Stimulated activated CD4-positive, alpha-beta T cell treated with anti-CD3 and anti-CD28 coated beads, Interleukin-4, amount 100 ng/mL, for 48 hours (primary cell): ENCODE measurements at places on chromosomes 2 and 18.

DNA sequence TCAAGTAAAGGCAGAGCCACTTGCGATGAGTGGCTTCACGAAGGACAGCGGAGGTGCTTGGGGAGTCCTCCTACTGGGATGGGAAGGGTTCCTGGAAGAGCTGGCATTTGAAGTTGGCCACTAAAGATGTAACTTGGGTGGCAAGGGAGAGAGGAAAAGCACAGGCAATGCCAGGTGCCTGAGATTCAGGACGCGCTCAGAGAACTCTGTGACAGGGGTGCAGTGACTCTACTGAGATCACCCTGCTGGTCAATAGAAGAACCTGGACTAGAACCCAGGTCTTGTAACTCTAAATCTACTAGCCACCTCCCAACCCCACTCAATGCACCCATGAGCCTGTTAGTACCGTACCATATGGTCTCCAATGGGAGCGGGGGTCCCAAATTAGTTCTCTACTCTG is 5.4 kb upstream of the GRHL1 start:
- DNase-seq, result no peak

- DNase-seq, result no peak
Observed at GRCh38 chr2:58447586-58447985, 206.5 kb upstream of the FANCL start.

DNA sequence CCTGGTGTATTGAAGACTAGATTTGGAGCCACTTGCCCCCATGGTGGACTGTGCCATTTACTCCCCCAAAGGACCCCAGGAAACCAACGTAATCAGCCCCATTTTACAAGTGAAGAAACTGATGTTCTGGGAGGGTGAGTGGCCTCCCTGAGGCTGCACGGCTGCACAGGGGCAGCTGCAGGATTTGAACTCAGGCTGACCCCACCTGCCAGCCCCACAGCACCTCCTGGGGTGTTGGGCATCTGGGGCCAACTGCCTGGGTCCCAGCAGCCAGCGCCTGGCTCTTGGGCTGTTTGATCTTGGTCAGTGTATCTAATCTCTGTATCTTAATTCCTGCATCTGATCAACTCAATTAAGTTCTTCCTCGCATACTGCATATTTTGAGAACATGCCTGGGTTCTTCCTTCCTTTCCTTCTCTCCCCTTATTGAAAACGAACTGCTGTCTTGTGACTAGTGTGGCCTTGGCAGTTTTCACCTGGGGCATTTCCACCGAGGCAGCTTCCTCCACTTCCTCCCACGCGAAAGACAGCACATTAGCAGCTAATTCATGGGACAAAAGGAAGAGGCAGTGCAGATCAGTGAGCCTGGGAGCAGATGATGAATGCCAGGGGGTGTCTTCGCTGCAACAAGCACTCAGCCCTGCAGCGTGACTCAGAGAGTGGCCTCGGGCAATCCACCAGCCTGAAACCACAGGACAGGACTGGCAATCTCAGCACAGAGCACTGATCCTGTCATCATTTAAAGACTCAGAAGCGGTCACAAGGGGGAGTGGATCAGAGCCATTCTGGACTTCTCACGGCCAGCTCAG is 184.1 kb upstream of the RAB12 start:
- no peak for DNase-seq

- DNase-seq, result no peak
Observed at GRCh38 chr2:169065864-169066517, 3.4 kb upstream of the DHRS9 start.

DNA sequence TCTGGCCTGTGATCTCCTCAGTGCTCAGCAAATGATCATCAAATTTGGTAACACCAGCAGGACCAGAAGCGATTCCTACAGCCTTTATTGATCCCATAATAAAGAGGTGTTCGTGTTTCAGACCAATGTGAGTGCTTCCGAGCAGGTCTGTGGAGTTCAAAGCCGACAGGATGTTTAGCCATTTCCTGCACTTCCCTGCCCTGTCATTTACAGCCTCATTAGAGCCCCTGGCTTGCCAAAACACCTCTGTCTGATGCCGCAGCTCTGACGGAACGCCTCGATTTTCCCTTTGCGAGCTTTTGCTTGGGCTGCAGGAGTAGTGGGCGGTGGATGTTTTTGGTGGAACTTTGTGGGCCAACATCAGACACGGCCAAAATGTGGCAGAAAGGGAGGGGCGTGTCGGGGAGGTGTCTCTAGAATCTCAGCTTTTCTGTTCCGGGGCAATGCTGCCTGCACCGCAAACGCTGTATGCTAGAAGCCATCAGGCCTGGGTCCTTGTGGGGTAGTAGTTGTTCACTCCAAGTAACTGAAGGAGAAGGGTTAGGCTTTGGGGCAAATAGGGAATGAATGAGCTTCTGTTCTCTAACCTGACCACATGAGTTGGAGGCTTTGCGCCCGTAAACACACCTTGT is 26.1 kb upstream of the INHBB start:
- DNase-seq, result no peak

GRCh38 chr18:74540652-74541421 is 6.5 kb downstream of the CNDP1 start:
- DNase-seq, result no peak

- DNase-seq, result no peak
Observed at GRCh38 chr2:219445220-219445640, 10.6 kb downstream of the SPEG start.

DNA sequence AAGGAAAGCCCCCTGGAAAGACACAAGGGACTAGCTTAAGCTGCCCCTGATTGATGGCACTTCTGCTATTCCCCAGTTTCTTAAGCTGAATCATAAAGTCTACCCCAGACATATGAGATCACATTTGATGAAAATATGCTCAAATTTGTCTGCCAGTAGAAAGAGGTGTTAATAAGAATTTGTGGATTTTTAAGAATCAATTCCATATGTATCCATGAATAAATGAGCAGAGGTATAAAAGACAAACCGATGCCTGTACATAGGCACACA is 119.9 kb downstream of the CCBE1 start:
- DNase-seq, result no peak

- DNase-seq, result no peak
Observed at GRCh38 chr2:209821806-209822205, 50.2 kb downstream of the UNC80 start.

GRCh38 chr2:187594801-187595200 is 40.6 kb upstream of the TFPI start:
- DNase-seq, result no peak

DNA sequence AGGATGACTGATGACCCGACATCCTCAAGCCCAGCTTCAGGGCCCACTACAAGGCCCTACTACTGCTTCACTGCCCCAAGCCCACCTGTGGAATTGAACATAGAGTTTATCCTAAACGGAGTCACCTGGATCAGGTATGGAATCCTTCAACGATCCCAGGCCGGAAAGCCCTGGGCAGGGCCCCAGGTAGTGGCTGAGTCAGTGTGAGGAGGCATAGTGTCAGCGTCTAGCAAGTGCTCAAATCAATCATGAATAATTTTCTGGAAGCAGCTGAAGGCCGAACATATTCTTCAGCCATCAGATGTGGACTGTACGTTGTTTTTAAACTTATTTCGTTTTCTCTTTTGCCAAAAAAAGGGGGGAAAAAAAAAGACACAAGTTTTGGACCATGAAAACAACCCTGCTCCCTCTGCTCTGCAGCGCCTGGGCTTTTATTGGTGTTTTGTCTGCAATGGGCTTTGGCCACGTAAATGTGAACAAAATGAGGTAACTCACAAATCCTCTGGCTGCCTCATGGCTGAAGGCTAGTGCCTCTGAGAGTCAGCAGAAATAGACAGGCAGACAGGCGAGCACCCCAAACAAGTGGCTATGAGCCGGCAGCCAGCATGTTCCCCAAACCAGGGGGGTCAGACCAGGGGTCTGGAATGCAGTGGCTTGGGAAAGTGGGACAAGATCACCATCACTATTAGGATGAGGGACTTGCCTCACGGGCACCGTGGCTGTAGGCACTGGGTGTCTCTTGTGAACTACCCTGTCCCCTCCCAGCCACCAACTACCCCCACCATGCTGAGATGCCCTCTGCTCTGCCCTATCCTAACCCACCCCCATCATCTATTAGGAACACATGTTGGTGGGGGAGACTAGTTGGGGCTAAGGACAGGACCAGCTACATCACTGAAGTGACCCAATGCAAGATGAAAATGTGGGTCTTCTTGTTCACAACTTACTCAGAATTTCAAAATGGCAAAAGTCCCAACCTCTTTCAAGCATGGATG is 51.4 kb downstream of the TTC32 start:
- DNase-seq, result no peak

DNA sequence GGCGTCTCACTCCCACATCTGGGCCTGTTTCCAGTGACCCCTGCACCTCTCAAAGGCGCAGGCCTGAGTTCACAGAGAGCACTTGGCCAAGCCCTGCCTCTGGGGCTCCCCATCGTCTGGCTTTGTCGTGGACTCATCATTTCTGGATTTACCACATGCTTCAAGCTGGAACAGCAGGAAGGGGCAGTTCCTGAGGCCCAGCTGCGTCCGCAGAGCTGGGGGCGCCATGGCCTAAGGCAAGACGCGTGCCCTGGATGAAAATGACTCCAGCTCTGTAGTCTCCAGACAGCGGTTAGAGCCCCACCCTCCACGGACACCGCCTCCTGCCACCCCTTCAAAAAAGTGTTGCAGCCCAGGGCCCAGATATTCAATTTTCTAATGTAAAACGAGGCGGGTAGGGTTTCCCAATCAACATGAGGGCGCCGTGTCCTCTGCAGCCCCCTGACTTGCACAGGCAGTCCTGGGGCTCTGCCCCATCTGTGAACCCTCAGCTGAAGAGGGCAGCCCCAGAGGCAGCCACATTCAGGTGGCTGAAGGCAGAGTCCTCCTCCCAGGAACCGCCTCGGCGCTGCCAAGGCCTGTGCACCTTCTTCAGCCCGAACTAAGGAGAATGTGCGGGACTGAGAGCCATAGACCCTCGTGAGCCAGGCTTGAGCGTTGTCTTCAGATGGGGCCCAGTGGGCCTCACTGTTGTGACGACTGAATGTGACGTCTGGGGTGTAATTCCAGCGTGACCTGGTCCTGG is 85.5 kb downstream of the NFATC1 start:
- no peak for DNase-seq

DNA sequence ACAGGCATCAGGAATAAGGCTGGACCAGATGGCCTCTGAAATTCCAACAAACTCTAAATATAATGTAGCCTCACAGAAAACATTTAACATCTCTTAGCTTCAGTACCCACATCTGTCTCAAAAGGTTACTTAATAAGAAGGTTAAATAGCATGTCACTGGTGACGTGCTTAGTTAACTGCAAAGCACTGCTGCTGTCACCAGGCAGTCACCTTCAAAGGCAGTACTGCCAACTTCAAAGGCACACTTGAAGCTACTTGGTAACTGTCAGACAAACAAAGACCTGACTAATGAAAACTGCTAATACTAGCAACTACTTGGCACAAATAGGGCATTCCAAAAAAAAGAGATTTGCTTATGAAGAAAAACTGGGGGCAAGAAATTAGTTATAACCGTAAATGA is 36.2 kb downstream of the EPG5 start:
- DNase-seq, result no peak

GRCh38 chr18:22165049-22165602 is 4.3 kb upstream of the GATA6 start:
- DNase-seq, result no peak

GRCh38 chr18:10951631-10952544 is 197.5 kb downstream of the PIEZO2 start:
- DNase-seq, result no peak

- DNase-seq, result no peak
Observed at GRCh38 chr2:152344579-152345195, 9.7 kb downstream of the FMNL2 start.

- DNase-seq, result no peak
Observed at GRCh38 chr2:25418944-25419677, 77.4 kb upstream of the DNMT3A start.

GRCh38 chr2:227188292-227188691 is 23.9 kb downstream of the COL4A3 start:
- DNase-seq, result no peak

DNA sequence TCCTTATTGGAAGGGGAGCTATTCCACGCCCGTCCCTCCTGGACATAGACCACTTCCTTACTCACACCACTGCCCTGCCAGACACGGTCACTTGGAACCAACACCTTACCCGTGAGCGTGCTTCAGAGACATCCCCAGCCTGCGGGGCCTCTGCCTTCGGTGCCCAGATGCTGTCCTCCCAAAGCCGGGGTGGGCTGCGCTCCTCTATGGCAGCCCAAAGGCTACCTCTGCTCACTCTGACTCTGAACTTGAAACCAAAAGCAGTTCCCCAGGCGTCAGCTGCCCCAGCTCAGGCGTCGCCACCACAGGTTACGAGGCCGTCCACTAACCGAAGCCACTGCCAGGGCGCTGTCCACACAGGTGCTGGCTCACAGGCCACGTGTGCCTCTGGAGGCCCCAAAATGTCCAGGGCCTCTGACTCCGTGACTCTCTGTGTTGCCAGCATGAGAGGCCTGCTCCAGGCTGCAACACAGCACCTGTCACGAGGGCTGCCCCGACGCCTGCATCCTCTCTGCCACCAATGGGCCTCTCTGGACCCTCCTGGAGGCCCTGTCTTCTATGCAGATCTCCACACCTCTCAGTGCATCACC is 23.8 kb downstream of the HDAC4 start:
- no peak for DNase-seq

- DNase-seq, result no peak
Observed at GRCh38 chr18:76498064-76498463, 3.0 kb upstream of the ZNF516 start.

GRCh38 chr18:13237641-13238040 is 19.1 kb downstream of the LDLRAD4 start:
- DNase-seq, result no peak

- no peak for DNase-seq
Observed at GRCh38 chr18:6557770-6558248, 143.1 kb upstream of the L3MBTL4 start.

- no peak for DNase-seq
Observed at GRCh38 chr2:127421116-127421800, 3.0 kb downstream of the PROC start.

DNA sequence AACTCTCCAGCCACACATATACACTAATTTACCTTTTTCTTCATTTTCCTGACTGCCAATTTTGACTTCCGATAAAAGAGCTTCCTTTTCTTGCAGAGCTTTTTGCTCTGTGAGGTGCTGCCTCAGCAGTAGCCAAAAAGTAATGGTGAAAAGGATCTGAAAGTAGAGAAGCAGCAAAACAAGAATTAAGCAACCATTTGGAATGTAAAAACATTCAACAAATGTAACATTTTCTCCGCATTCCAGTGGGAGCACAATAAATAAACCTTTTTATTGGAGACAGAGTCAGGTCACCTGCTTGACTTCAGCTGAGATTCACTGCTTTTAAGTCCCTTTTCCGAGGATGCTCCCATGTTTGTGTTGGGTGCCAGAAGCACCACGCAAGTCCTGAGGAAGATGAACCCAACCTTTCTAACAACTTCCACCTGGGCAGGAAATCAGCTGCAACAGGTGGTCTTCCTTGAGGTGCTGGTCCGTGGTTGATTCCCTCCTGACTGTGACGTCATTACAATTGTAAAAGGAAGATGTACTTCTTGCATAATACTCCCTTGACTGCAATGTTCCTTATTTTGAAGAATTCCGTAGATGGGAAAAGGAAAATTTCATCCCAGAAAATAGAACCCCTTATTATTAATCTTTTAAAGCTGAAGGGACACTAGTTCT is 265.5 kb downstream of the NAPG start:
- no peak for DNase-seq
